H4 (cell line): ENCODE measurements at places on chromosomes 2 and 18. TPM values are rescaled to one million over a fixed set of nuclear protein-coding genes. Genes with fewer than 3 reads are reported as not detected.

IL36G gene
- not detected in 2 replicates for total RNA-seq

DNA sequence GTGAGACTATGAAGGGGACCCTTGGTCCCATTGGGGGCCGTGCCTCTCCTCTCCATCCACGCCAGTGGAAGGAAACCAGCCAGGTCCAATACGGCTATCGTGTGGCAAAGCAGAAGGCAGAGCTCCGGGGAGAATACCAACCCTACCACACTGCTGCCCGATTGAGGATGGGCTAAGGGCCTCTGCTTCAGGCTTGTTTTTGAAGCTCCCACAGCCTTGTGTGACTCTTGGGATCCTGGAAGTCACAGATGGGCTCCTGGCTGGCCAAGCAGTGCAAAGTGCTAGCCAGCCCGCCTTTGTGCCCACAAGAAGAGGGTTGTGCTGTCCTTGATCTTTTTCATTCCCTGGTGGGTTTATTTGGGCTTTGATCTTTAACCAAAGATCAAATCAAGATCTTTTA, 70.6 kb upstream of the ID2 start:
- no peak for DNase-seq

INPP4A gene
- total RNA-seq: 11.0 and 11.2 TPM in 2 replicates

SP100 gene
- 45.0 and 63.1 TPM in 2 replicates for total RNA-seq

- DNase-seq: no peak
Measured at GRCh38 chr2:140027320-140027719, 1247.1 kb upstream of the NXPH2 start.
